ENCODE measurements at places on chromosomes 1 and 21.

GRCh38 chr1:83520797-83521196 lies 478.1 kb downstream of the TTLL7 start:
- peak; percentile 17 for DNase-seq

- no peak for DNase-seq
Measured at GRCh38 chr1:231883382-231883781, 256.8 kb downstream of the DISC1 start.

DNA sequence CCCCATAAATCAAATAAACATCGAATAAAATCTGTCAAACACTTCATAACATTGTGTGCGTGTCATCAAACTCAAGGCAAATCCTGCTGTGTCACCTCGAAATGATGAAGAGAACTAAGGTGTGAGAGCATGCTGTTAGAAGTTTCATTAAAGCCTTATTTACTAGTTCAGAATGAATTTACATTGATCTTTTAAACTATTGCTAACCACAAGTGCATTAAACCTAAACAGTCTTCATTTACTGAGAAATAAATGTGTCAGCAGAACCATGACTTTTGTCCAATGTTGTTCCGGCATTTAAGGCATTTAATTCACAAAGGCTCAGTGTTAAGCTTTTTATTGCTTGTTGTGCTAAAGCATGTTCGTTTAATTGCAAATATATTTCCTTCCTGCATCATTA lies 474.4 kb downstream of the SETD4 start:
- no peak for DNase-seq

DNA sequence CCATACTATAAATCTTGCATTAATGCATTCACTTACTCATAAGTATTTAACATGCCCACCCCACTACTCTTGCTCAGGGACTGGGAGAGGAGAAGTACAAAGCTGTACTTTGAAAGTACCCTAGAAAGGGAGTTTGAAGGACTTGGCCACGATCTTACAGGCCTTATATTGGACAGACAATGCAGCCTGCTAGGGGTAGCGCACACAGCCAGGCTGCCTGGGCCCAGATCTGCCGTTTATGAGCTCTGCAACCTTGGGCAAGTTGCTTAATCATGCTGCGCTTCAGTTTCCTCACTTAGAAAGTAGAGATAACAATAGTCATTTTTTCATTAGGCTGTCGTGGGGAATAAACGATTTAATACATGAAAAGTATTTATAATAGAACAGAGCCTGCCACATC lies 110.1 kb downstream of the CDC7 start:
- no peak for DNase-seq

- DNase-seq, result no peak
Measured at GRCh38 chr1:58874757-58875755, 91.2 kb upstream of the JUN start.

DNA sequence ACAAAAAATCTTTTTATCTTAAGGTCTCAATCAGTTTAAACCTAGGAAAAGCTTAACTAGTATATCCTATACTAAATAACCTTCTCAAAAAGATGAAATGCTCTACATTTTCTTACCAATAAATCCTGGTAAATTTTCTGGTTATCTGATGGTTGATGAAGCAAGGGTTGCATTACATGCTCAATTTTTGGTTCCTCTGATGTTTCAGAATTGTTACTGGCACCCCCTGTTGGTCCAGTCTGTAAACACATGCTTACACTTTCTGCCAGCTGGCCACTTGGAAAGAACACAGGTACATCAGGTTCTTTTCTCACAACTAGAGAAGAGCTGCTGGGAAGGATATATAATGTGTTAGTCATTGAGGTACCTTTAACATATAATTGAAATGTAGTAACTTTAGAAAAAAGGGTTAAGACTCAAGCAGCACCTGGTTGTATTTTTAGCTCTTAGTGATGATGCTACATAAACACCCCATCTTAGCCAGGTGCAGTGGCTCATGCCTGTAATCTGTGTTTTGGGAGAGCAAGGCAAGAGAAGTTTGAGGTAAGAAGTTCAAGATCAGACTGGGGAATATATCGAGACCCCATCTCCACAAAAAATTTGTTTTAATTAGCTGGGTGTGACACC lies 30.9 kb upstream of the TAL1 start:
- DNase-seq, result peak; percentile 66

Data from Jurkat, Clone E6-1 (cell line).